ENCODE measurements at places on chromosomes 11 and 22.

DNA sequence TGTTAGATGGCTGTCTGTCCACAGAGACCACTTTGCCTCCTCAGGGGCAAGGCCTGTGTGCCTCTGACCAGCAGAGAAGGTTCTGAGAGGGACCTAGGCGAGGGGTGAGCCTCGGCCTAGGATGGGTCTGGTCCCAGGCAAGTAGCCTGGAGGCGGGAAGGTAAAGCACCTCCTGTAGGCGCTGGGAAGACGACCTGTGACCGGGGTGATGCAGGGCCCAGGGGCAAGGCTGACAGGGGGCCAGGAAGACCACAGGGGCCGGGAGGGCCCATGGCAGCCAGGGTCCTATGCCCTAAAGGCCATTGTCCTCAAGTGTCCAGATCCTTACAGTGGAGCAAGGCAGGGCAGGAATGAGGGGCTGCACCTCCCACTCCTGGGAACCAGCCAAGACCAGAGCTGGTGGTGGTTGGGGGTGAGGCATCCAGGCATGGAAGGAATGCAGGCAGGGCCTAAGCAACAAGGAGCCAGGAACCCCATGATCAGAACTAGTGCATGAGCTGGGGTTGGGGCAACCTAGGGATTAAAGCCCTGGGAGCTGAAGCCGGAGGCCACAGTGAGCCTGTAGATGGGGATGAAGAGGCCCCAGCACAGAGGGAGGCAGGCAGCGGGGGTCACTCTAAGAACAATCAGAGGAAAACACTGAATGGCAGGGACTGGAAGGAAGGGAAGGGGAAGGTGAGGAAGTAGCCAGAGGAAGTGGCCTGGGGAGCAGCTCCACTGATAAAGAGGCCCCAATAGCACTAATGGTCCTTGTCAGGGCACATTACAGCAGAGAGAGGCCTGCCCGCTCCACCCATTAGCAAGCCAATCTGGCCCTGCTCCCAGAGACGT is 32.9 kb upstream of the KLHL35 start:
- DNase-seq, result no peak

- DNase-seq, result no peak
Observed at GRCh38 chr11:131248588-131248987, 121.8 kb upstream of the NTM start.

DNA sequence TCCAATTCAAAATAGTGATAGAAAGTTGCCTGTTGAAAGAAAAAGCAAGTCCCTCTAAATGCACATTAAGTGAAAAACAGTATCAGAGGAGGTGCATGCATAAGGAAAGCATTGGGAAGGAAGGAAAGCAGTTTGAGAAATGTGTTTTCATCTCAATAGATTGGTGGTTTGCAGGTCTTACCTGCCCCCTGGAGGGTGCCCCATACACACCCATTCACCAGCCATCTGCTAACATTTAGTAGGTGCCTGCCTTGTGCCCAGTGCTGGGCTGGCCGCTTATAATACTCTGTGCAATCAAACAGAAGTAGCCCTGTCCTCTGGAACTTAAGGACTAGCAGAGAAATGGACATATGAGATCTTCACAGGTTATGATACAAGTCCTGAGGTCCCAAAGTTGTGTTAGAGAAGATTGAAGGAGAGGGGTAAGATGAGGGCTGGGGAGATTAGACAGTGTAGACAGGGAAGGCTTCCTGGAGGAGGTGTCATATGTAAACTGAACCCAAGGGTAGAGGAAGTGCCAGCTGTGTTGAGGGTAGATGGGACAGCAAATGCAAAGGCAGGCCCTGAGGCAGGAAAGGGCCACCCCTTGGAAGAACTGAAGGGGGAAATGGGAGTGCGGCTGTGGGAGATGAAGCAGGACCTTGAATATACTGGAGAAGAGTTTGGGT is 184.2 kb downstream of the MN1 start:
- no peak for DNase-seq

GRCh38 chr11:131629925-131630540 is 259.6 kb downstream of the NTM start:
- no peak for DNase-seq

GRCh38 chr11:60763692-60764369 is 7.2 kb downstream of the MS4A15 start:
- DNase-seq, result no peak

- DNase-seq, result no peak
Observed at GRCh38 chr22:47444746-47445065, 682.3 kb downstream of the TBC1D22A start.

DNA sequence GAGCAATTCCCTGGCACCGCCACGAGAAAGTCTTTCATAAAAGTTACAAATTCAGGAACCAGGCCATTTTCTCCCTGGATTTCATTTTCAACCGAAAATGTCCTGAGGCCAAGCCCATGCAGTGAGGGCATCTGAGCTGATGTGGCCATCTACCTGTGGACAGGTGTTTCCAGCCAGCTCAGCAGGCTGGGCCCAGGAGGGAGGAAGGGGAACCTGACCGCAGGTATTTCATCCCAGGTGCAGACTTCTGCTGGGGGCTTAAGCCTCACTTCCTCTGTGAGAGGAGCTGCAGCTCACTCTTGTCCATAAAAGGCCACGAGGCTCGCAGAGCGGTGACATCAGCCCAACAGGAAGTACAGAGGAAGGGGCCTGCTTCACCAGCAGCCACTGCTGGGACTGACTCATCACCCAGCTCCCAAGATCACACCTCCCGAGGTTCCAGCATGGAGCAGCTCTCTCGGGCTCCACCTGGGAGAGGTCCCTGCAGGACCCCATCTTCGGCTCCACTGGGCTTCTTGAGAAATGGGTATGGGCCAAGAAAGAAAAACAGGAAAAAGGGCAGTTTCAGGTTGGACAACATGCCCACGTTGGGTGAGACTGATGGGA is 56.4 kb downstream of the MYH9 start:
- DNase-seq, result peak; percentile 85

GRCh38 chr11:7596975-7597391 is 76.3 kb downstream of the CYB5R2 start:
- DNase-seq, result no peak

DNA sequence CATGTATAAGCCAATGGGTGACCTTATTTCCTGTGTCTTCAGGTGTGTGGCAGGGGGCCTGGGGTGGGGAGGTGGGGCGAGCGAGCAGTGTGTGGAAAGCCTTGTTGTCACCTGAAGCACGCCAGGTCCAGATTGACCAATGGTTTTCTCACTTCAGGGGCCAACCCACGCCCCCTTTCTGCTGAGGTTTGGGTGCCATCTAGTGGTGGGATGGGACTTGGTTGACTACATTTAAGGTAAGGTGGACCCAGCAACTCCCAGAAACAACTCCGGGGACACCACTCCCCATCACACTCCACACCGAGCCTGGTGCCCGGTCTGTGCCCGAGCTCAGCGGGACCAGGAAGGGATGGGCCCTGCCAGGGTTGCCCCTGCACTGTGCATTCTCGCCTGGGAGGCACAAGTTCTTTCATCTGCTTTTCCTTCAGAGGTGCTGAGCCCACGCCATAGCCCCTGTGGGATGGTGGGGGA is 40.0 kb downstream of the TPCN2 start:
- peak; percentile 81 for DNase-seq

- peak; percentile 73 for DNase-seq
Observed at GRCh38 chr22:19756288-19757128, 4.1 kb upstream of the TBX1 start.

DNA sequence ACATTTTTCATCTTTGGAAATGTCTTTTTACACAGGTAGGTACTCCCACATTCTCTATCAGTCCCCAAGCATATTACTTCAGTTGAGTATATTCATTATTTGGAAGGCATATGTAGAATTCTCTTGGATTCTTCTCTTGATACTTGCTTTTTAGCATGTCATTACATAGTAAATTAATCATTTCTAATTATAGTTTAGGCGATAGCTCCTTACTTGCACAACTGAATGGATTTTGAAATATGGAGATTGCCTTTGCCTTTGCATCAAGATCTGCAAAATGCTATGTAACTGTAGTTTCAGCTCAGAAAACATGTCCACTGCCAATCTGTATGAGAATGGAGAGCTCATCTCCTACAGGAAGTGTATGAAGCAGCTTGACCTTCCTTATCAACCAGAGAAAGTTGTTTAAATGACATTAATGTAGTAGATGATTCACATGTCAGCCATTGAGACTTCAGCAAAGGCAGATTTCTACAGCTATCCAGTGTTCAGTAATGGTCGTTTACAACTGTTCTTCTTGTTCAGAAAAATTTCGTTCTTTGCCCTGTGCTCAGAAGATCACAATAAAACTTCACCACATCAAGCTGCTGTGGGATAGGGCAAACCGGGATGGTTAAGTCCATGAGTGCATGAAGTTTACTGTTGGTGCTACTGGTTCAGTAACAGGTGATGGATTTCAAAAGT is 61.6 kb downstream of the PPP6R3 start:
- no peak for DNase-seq

DNA sequence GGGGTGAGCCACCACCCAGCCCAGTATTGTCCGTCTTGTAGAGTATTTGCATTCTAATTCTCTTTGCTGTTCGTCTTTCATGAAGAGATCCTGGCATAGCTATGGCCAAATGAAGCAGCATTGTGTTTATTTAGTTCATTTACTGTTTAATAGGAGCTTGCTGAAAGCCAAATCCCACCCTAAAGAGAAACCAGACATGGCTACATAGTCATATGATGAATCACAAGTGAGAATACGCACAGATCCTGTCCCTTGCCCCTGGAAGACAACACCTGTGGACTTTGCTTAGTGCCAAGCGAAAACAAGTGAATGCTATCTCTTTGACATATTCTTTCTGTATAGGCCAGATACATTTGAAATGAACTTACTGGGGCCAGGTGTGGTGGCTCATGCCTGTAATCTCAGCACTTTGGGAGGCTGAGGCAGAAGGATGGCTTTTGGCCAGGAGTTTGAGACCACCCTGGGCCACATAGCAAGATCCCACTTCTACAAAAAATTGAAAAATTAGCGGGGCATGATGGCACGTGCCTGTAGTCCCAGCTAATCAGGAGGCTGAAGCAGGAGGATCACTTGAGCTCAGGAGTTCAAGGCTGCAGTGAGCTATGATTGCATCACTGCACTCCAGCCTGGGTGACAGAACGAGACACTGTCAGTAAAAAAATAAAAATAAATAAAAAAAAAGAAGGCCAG is 5.1 kb upstream of the ARFGAP3 start:
- no peak for DNase-seq

GRCh38 chr11:127795326-127795725 is 792.0 kb downstream of the ETS1 start:
- DNase-seq, result no peak

- no peak for DNase-seq
Observed at GRCh38 chr11:12606597-12606996, 67.6 kb upstream of the TEAD1 start.

DNA sequence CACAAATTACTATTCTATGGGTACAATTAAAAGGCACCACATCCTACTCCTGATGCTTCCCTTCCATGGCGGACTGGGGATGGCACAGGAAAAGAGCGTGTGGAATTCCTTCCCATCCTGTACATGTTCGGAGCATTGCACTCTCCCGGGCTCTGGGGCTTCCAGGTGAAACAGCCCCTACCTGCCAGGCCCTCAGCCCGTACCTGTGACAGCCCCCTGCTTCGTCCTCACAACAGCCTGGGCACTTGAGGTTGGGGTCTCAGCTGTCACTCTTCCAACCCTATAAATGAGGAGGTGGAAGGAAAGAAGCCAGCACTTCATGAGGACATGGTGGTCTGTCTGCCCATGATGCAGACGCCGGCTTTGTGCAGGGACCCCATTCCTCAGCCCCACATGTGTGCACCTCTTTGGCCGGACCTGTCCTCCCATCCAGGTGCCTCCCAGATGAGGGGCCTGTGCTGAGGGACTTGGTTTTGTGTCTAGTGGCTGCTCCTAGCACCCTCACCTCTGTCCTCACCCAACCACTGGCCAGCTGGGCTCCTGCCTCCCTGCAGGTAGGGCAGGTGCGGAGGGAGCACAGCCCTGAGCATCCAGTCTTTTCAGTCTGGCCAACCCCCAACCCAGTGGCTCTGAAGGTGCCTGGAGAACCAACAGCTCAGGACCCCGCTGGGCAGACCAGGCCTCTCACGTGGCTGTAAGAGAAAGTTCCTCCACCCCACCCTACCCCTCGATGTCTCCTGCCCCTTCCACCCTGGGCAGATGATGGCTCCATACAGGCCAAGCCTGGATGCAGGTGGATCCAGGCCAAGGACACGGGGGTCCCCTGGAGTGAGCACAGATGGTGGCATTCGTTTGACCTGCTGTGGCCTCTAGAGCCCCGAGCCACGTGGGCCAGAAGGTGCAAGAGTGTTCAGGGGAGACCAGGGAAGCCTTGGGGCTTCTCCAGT is 23.4 kb upstream of the WNT7B start:
- DNase-seq, result no peak

- DNase-seq, result no peak
Observed at GRCh38 chr22:30373331-30374325, 13.6 kb downstream of the RNF215 start.

GRCh38 chr11:85795712-85796487 is 15.0 kb downstream of the SYTL2 start:
- no peak for DNase-seq

DNA sequence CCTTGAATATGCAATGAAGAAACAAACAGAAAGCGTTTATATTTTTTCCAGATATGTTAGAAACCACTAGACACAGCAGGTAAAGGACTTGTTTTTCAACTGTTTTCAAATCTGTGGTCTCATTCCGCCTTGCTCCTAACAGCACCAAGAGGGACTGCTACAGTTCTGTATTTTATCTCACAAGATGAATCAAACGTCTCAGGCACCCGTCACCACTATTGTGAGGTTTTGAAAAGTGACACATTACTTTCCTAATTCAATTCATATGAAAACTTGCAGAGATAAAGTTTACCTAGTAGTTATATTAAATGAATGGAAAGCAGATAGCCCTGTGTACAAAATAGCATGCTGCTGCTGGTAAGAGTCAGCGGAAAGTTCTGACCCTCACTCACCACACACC is 386.3 kb downstream of the ETS1 start:
- DNase-seq, result no peak

GRCh38 chr11:128476729-128477128 is 110.6 kb downstream of the ETS1 start:
- DNase-seq, result peak; percentile 76
